ENCODE measurements at places on chromosomes 2 and 18.

DNA sequence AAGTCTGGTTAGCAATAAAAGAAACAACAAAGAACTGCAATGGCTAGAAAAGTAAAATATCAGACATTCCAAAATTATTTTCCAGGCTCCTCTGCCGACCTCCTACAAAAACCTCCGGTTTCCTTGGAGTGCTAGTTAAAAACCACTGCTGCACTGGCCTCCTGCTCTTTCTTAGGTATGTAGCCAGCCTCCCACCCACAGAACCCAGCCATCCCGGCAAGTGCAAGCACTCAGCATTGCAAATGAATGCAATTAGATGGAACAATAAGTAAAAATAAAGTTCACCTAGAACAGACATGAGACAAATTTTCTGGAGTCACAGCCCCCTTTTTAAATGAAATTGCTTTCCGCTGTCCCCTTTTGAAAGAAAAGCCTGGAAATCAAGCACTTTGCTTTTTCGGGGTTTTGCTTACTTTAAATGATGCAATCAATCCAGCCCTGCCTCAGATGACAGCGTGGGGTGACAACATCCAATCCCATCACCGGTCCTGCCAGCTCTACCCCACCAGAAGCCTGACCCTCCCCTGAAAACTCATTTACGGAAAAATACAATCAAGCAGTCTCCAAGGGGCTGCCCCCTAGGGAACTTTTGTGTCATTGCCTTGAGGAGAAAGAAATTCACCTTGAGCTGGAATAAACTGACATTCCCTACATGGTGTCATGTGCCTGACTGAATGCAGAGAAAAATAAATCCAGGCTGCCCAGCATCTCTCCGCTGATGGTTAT, 199.8 kb downstream of the EPHA4 start:
- DNase-seq: peak; percentile 18

GRCh38 chr2:241601841-241602240, 35.1 kb downstream of the THAP4 start:
- no peak for DNase-seq

DNA sequence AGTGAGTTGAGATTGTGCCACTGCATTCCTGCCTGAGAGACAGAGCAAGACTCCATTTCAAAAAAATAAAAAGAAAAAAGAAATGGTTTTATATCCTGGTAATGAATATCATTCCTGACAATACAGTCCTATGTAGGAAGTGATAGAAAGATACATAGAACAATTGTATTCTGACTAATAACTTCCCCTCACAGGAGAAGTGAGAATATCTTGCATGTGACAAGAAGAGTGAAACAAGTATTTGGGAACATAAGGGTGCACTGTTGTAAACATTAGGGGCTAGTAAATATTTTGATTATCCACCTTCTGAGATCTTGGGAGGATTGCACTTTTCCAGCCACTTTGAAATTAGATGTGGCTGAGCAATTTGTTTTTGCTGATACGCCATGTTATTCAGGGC, 40.7 kb downstream of the KLHL14 start:
- DNase-seq: no peak

DNA sequence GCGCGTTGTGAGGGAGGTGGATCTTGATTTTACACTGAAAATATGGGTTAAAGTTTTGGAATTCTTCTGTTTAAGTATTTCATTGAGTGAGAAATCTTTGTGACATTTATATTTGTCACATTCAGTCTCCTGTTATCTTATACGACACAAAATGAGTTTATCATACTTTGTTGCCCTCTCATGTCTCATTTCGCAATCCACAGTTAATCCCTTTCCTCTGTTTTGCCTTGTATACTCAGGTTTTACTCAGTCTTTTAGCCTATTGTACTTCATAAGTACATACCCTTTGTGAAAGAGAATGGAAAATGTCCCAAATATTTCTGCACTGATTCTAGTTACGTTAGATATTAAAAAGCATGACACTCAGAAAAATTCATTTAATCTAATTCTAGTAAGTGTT, 142.7 kb downstream of the ATP9B start:
- DNase-seq: no peak

DNA sequence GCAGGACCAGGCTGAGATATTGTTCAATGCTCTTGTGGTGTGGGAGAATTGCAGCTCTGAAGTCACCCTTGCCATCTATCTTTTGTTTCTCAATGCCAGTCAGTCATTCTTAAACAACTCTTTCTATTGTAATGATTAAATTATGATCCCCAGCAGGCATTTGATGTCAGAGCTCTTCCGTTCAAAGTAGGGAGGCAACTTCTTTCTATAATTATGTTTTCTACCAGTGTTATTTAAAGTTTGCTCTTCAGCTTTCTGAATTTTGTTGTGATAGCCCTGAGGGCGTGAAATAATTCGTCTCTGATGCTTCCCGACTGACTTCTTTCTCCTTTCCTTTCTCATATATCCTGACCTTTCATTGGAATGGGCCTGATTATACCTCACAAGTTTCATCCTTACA, 161.4 kb upstream of the KLHL14 start:
- no peak for DNase-seq

GRCh38 chr2:11573418-11574175, 39.8 kb downstream of the GREB1 start:
- peak; percentile 78 for DNase-seq

GRCh38 chr18:48987821-48988220, 37.1 kb upstream of the SMAD7 start:
- DNase-seq: no peak

GRCh38 chr2:111626037-111626864, 257.7 kb downstream of the ANAPC1 start:
- DNase-seq: no peak
